ENCODE measurements at places on chromosomes 2 and 18.

DNA sequence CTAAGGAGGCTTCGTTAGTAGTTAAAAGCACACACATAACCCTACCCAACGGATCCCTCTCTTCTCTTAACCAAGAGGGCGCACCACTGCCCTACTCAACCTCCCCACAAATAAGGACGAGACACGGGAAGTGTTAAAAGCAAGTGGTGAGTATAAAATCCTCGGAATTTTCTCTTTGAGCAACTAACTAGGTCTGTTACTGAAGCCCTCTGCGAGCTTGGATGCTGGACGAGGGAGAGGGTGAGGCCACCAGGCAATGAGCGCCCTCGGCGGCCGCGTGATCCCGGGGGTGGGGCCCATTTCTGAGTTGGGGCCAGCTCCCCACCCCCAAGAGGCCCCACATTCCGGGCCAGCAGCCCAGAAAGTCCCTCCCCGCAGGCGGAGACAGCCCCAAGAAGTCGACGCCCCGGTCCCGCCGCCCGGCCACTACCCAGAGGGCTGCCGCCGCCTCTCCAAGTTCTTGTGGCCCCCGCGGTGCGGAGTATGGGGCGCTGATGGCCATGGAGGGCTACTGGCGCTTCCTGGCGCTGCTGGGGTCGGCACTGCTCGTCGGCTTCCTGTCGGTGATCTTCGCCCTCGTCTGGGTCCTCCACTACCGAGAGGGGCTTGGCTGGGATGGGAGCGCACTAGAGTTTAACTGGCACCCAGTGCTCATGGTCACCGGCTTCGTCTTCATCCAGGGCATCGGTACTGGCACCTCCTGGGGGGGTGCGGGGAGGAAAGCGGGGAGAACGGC is at the start of gene CYBRD1:
Gene CYBRD1, plus strand, starts transcription at position 423 of the 736 bp plus-strand sequence. Its CDS starts 72 bp downstream, at position 495.
- ATAC-seq = no peak

DNA sequence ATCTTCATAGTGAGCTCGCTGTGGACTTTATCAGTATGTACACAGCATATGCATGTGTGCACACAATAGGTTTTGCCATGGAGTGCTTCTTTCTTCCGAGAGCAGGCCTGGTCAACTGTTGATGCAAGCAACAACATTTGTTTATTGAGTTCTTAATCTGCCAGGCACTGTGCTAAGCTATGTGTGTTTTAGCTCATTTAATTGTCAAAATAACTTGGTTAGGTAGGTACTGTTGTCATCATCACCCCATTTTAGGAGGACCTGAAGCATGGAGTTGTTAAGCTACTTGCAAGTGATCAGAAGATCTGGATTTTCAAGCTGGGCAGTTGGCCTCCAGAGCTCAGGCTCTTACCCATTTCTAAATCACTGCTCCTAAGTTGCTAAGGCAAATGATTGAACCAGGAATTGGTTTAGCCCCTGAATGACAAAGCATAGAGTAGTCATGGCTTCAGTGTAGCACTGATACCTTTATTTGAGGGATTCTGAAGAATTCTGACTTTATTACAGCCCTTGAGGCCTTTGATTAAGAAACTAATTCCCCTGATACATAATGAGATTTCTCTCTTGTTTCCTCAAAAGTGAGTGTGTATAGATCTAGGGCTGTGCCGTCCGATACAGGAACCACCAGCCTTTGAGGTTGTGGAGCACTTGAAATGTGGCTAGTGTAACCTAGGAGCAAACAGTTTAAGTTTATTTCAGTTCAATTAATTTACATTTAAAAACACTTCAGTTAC is 132.9 kb downstream of the FMNL2 start:
- ATAC-seq = no peak

GRCh38 chr2:222290736-222291484 is 7.9 kb downstream of the PAX3 start:
- no peak for ATAC-seq

- ATAC-seq = no peak
These were observed 187.9 kb downstream of the NEDD4L start for GRCh38 chr18:58231930-58232329.

DNA sequence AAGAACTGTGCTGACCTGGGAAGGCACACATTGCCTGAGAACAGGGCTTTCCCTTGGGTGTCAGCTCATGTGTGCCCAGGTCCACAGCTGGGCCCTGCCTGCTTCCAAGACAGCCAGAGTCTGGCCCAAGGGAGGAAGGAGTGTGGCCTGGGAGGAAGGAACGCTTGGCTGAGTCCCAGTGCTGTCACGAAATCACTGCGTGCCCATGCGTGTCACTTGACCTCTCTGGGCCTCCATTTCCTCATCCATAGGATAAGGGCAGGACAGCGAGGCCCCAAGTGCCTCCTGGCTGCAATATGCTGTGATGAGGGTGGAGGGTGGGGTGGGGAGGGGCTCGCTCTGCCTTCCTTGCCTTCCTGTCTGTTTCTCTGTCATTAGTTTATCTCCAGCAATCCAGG is 642 bp upstream of the KCNK3 start:
- ATAC-seq = no peak

- ATAC-seq = no peak
These were observed 53.4 kb downstream of the AAK1 start for GRCh38 chr2:69589973-69590652.

DNA sequence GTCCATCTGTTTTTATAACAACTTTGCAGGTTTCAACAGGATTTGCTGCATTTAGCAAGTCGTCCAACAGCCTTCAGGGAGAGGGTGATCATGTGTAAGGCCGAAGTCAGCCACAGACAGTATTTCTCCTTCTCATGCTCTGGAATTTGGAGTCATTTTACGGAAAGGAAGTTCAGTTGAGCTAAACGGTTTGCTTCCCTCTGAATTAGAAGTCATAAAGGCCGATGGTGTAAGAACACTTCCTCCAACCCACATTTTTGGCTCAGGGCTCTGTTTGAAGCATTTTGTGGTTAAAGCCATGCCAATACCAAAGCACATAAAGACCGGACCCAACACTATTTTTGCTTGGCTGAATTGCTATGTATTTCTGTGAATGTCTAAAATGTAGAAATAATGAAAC is 129.5 kb downstream of the TMEM182 start:
- no peak for ATAC-seq

DNA sequence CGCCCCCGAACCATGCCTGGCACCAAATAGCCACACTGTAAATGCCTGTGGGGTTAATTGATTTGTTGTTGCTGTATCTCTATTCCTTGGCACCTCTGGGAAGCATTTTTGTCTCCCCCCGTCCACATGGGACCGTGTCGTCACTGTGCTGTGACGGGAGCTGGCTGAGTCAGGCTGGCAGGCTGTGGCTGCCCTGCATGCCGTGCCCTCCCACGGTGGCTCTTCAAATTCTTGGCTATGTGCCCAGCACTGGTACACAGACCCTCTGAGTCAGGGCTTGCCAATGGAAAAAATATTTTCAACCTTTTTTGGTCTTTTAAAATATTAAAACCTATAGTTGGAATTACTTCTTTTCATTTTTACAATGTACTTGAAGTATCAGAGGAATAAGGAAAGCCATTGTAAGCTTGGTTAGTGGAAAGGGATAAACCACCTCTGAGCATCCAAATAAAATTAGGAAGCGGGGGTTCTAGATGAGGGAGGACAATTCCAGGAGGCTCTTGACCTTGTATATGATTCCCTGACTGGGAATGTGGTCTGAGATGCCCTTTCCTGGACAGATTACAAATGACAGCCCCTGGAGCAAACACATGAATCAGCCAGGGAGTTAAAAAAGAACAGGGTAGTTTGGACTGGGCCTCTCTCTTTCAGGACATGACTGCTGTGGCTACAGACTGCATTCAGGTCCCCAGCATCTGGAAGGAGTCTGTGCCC is 59.4 kb downstream of the DGKD start:
- peak; percentile 46 for ATAC-seq

DNA sequence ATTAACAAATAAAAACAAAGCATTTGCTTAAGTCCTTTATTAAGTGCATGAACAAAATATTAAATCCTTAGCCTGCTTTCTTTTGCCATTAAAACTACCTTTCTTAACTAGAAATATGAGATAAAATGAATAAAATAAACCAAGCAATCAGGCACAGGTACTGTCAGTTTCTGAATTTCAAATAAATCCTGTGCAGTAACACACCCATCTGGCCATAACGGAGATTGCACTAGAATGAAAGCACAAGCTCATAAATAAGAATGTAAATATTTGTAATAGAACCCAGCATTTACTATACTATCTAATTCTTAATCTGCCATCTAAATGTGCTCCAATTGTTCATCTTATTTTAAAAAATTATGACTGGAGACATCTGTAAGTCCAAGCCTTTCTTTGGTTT is 31.9 kb downstream of the PRKRA start:
- no peak for ATAC-seq

- ATAC-seq = no peak
These were observed 10.0 kb downstream of the INPP4A start for GRCh38 chr2:98454500-98455235.

- no peak for ATAC-seq
These were observed 6.4 kb upstream of the NEUROD1 start for GRCh38 chr2:181686576-181687185.

DNA sequence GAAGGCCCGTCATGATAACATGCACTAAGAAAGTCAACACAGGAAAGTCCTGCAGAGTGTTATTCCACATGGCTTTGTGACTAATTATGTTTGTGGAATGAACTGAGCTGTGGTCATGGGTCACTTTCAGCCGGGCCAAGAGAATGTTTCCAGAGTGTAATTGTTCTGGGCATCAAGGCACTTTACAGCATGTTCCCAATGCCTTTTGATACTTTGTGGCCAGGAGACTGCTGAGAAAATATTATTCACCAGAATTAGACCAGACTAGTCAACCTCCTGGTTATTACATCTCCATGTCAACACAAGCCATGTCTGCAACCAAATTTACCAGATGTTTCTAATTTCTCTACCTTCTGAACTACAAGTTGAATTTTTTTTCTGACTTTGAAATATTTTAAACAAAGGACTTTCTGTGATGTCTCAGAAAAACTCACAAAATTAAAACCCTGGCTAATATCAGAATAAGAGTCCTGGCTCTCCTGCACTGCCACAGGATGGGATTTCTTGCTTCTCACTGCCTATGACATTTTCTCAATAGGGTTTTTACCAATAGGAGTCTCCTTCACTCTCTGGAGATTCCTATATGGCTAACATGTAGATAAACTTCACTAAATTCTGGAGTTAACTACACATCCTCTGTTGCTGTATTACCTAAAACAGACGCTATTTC is 90.6 kb upstream of the WDR75 start:
- ATAC-seq = no peak

DNA sequence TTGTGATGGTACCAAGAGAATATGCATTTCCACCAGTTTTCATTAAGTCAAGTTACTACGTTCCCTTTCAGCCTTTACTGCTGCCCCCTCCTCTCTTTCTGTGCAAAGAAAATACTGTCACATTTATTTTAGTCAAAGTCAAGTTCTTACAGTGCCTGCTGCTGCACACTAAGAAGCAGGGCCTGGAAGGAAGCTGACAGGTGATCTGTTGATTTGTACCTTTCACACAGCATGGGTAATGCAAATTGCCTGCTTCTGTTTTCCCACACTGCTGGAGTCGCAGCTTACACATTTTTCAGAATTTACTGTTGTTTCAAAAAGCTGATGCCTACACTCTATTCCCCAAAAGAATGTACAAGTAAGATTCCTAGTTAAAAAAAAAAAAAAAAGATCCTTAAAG is 48.7 kb upstream of the CD226 start:
- ATAC-seq = no peak

DNA sequence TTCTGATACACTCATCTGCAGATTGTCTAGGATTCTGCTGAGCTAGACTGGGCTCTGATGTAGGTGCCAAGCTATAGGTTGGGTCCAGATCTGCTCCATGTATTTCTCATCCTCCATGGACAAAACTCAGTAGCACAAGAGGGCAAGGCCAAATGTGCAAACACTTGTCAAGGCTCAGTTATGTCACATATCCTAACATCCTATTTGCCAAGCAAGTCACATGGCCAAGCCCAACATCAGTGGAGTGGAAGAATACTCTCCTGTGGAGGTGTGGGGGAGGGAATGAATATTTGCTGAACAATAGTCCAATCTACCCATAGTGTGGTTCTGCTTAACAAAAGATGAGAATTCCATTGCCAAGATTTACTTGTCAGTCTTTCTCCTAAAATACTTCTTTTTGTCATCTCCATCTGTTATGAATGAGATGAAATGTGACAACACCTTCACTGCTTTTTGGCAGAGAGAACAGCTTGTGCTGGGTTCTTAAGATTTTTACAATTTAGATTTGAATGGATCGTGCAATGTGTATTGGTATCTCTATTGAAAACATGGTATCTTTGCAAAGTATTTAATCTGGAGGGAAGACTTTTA is 89.9 kb downstream of the OXER1 start:
- ATAC-seq = no peak

DNA sequence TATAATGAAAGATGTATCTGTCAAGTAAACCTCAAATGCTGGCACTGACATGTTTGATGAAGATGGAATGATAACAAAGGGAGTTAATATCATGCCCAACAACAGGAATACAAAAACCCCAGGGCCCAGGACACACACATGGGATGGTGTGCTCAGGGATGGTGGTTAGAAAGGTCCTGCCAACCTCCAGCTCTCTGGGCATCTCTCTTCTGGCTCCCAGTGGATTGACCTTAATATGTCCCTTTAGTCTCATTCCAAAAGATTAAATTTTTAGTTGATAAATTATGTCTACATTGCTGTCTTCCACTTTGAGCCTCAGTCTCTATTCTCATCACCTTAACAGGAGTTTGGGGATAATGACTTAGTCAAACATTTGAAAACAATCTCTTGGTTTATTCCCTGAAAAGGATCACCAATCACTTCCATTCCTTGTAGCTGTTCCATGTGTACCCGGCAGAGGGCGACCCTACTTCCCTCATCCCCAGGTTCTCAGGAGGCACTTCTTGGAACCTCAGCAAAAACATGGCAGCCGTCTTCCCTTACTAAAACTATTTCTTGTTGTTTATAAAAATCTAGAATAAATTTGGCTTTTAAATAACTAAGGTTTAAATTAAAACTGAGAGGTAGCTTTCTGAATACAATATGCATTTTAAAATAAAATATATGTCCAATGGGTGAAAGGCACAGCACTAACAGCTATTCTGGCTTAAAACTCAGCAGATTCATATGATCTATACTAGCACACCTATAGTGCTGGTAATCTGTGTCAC is 29.6 kb downstream of the MCEE start:
- no peak for ATAC-seq

DNA sequence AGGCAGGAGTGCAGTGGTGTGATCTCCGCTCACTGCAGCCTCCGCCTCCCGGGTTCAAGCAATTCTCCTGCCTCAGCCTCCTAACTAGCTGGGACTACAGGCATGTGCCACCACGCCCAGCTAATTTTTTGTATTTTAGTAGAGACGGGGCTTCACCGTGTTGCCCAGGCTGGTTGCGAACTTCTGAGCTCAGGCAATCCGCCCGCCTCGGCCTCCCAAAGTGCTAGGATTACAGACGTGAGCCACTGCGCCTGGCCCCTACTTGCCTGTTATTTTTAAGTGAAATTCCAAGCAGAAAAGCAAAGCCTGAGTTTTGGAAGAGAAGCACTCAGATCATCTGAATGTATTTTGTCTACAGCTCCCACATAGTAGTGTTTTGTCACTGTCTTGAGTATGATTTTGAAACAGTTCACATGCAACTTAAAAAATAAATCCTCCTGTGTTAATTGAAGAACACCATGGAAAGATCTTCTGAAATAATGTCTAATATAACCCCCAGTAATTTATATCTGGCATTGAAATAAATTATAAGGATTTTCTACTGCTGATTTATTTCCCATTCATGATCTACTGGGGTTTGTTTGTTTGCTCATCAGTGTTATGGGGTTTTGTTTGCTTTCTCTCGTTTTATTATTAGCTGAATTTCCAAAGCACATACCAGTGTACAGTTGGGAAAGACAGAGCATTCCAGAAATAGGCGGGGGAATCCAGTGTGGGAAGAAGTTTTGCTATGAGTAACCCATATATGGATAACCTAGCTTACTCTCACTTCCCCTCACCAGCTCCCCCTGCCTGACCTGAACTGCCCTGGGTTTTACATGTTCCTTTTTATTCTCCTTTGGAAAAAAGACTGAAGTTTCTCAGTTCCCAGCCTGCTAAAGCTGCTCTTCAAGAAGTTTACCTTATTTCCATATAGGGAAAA is 80.1 kb upstream of the MAP3K20 start:
- ATAC-seq = no peak

Measured in activated CD4-positive, CD25-positive, alpha-beta regulatory T cell treated with anti-CD3 and anti-CD28 coated beads, Interleukin-2, amount 50 U/mL, for 24 hours (primary cell).